ENCODE measurements at places on chromosomes 4 and X. TPM values are rescaled to one million over a fixed set of nuclear protein-coding genes. Genes with fewer than 3 reads are reported as not detected.

Gene SSX4B
- not detected for polyA plus RNA-seq

Gene SPANXN3
- polyA plus RNA-seq: not detected

Gene RADX
- 1.3 TPM for polyA plus RNA-seq

Gene RPS3A
- 3,332 TPM for polyA plus RNA-seq

Gene ZFP92
- polyA plus RNA-seq: not detected

Gene P2RY8
- polyA plus RNA-seq: 1.3 TPM

Gene AMBN
- not detected for polyA plus RNA-seq

Gene ZNF827
- 3.9 TPM for polyA plus RNA-seq

Gene DMP1
- not detected for polyA plus RNA-seq

DNA sequence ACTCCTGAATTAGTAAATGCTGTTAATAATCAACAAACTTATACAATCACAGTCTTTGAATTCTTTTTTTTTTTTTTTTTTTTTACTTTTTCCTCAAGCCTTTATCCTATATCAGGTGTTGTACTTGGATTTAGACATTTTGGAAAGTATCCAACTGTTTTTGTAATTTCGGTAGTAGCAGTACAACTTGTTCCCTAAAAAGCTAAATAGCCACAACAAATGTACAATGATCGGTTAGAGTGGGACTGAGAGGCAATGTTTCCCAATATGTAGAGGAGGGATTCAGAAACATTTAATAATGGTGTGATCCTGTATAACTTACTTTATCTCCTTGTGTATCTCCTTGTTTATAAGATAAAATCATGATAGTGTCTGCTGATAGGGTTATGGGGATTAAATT, 343.1 kb downstream of the GRID2 start:
- no peak for DNase-seq

- no peak for DNase-seq
These were observed 2.7 kb upstream of the NKX3-2 start for GRCh38 chr4:13546941-13547484.

DNA sequence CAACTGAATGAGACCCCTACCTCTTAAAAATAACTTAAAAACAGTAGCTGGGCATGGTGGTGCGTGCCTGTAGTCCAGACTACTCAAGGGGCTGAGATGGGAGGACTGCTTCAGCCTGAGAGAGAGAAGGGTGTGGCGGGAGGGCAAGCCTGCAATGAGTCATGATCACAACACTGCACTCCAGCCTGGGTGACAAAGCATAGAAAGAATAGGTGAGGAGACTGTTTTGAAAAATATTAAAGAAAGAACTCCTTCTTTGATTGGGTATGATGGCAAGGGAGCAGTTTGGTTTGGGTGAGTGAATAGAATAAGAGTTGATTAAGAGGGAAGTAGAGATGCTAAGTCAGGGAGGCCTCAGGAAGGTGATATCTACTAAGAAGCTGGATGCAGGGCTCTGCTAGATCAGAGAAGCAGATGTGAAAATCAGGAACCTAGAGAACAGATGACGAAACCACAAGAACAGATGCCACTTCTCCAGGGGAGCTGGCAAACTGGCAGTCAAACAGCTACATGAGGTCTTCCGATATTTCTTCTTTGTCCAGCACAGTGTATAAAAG, 318.6 kb downstream of the OPHN1 start:
- DNase-seq: no peak

- no peak for DNase-seq
These were observed 33.1 kb downstream of the DCTD start for GRCh38 chr4:182884040-182884439.

DNA sequence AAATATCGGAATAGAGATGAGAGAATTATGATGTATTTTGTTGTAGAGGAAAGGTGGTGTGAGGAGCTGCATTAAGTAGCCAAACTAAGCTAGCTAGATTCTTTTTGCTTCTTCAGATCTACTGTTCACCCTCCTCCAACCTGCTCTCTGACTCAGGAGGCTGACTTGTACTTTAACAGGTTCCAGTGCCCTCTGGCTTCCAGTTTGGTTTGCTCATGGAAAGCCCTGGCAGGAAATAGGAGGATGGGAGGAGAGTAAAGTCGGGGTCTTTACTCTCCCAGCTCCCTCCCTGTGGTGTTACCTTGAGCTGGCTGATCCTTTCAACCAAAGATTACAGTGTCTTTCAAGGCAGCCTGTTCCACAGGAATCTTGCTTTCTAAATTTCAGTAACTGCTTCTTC, 277.0 kb upstream of the EDA2R start:
- no peak for DNase-seq

- DNase-seq: no peak
These were observed 13.5 kb downstream of the RXFP1 start for GRCh38 chr4:158535130-158535614.

DNA sequence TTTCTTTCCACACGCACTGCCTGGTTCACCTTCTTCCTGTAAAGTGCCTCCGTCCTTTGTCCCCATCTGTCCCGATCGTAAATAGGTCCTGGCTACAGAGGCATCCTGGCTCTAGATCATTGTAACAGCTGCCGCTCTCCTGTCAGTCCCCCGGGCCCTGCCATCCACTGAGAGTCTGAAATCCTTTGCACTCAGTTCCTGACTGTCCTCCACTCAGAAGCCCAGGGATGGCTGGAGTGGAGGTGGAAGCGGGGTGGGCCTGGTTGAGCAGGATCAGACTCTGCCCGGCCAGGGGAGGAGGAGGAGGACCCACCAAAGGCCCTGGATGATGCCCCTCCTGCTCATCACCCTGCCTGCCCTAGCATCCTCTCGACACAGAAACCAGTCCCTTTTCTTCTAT, 29.8 kb downstream of the PIGG start:
- no peak for DNase-seq

DNA sequence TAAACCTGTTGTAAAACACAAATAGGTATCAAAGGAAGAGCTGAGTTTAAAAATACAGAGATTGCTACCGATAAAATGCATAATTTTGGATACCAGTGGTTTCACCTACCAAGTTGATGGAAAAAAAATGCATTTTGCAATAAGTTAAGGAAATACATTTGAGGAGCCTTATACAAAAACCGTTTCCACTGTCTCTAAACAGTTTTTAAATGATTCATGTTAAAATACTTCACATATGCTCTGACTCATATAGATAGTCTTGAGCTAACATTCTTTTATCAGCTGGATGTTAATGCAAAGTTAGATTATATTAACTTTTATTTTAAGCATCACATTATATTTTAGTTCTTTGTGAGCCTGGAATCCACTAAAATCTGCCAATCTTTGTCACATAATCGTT, 50.6 kb upstream of the ANKRD17 start:
- no peak for DNase-seq

DNA sequence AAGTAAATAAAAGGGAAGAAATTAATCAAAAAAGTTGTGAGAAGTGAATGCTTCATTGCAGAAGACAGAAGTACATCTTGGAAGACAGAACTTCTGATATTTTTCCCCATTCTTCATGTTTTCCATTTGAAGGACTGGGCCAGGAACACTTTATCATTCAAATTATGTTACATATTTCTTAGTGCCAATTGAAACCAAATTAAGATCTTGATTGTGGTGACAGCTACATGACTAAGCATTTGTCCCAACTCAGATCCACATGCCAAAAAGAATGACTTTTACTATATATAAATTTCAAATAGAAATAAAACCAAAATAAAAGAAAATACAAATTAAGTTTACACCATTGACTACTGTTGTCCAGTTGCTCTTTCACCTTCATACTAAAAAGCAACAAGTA, 14.0 kb upstream of the FGF5 start:
- DNase-seq: no peak

DNA sequence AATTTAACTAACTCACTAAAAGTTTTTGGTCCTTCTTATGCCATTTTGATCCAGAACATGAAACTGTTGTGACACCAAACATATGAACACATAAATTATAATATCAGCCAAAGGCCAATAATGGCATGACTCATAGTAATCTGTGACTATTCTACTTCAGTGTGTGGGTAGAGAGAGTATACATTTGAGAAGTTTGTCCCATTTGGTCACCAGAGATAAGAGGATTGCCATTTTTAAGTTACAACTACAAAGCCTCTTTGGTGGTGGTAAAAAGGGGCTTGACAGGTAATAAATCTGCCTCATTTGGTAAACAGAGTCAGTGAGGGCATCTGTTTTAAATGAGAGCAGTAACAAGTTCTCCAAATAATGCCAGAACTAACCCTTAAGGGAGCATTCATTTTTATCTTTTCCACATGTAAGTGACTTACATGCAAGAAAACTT, 117.9 kb downstream of the TBC1D19 start:
- DNase-seq: no peak

GRCh38 chr4:94408549-94409374, 43.0 kb upstream of the PDLIM5 start:
- peak; percentile 46 for DNase-seq

DNA sequence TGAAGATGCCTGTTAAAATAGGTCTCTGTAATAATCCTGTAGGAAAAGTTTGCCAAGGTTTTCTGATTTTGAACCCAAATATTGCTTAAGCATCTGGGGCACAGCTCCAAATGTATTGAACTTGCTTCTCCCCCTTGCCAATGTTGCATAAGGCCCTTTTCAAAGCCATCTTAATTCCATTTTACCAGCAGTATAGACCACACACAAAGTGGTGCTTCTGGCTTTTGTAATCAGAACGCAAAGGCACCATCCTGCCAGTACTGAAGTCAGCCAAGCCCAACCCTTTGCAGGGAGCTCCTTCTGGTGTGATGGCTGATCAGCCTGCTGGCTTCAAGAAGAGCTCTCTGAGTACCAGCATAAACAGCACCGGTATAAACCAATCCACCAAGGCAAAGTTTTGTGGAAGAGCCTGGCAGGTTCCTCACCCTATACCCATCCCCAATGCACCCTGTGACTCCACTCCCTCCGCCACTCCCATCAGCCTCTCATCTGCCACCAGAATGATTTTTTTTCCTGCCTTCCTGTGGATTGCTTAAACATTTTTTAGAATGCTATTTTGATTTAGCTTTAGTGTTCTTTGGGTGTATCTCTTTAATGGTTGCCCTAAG, 39.2 kb upstream of the USP9X start:
- DNase-seq: no peak

GRCh38 chr4:185912779-185913178, 100.8 kb upstream of the SORBS2 start:
- DNase-seq: no peak

- no peak for DNase-seq
These were observed 145.1 kb downstream of the ANTXR2 start for GRCh38 chr4:79927931-79928330.

- peak; percentile 72 for DNase-seq
These were observed 1.0 kb upstream of the ARHGAP4 start for GRCh38 chrX:153926858-153927671.

DNA sequence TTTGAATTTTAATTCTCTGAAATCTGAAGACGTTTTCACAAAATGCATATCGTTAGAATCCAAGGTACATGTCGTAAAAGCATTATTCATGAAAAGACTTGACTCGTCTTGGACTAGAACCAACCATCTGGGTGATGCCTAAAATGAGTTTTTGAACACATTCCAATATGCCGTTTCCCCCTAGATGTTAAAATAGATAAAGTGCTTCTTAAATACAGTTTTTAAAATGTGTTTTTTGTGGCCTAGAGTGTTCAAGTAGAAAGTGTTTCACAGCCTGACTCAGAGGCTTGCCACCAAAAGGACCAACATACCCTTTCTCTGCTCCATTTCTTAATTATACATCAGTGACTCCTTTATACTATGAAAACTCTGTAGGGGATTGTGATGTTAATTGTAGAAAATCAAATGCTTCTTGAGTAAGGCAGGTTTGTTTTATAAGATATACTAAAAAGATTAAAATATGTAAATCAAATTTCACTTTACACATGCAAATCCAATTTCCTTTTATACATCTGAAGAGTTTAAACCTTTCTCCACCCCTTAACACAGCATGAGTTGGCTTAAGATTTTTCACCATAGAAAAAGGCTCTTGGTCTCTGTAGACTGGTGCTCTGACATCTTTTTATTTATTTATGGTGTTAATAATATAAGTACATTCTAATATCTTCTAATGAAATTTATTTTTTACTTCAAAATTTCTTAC, 48.4 kb downstream of the PRKG2 start:
- no peak for DNase-seq

DNA sequence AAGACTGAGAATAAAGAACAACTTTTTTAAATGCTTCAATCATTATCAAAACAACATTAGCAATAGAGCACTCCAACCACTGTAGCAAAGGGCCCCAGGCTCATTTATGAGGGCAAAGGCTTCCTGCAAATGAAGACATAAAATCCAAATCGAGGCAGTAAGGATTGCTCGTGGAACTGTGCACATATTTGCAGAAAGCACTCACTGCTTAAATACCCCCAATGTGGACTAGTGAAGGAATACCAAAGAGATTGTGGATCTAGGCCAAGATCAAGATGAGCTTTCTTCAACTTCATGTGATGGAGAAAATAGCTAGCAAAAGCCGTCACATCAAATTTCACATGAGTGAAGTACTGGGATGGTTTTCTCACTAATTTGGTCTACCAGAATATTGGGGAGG, 35.2 kb downstream of the GPC3 start:
- DNase-seq: no peak

- DNase-seq: no peak
These were observed 288.3 kb downstream of the ZNF674 start for GRCh38 chrX:46256875-46257274.

DNA sequence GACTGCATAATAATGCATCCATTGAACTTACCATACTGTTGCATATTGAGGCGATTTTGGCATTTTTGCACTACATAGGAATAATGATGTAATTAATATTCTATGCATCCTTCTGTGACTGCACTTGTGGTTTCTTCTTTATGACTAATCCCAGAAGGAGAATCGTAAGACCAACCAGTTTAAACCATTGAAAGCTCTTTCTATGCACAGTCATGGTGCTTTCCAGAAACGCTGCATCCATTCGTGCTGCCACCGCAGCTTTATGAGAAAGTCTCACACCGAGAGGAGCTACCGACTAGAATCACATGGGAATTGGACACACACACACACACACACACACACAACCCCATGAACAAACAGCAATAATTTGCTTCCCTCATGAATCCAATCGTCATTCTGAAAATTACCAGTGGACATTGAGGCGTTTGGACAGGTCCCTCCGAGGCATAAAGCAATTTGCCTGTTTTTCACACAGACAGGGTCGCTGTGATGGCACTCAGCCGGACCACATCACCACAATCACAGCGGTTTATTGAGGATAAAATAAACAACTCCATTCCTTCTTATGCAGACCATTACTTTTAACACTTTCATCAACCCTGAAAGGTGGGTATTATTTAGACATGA, 64.2 kb downstream of the PACRGL start:
- no peak for DNase-seq

GRCh38 chrX:123184219-123184865, at the start of gene GRIA3:
Gene GRIA3, plus strand, starts transcription at chrX:123184278. Its CDS starts 258 bp downstream, at chrX:123184536.
- DNase-seq: no peak

- DNase-seq: no peak
These were observed 14.3 kb upstream of the FAM3A start for GRCh38 chrX:154530286-154530685.

DNA sequence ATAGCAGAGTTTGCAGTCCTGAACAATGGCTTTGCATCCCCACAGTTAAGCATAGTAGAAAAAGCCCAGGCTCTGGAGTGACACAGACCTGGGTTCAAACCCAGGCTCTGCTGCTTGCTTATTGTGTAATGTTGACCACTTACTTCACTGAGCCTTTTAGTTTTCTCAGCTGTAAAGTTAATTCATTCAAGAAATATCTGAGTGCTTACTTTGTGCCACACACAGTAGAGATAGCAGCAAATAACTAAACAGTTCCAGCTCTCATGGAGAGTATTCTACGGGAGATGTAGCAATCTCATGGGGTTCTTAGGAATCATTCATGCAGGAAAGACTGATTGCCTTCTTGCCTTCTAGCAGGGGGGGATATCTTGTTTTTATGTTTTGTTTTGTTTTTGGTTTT, 63.2 kb downstream of the SLC9A6 start:
- DNase-seq: no peak

- peak; percentile 74 for DNase-seq
These were observed 49.4 kb downstream of the UGT2B10 start for GRCh38 chr4:68865188-68865638.
